ENCODE measurements at places on chromosomes 5 and 9. TPM values are rescaled to one million over a fixed set of nuclear protein-coding genes. Genes with fewer than 3 reads are reported as not detected.

DNA sequence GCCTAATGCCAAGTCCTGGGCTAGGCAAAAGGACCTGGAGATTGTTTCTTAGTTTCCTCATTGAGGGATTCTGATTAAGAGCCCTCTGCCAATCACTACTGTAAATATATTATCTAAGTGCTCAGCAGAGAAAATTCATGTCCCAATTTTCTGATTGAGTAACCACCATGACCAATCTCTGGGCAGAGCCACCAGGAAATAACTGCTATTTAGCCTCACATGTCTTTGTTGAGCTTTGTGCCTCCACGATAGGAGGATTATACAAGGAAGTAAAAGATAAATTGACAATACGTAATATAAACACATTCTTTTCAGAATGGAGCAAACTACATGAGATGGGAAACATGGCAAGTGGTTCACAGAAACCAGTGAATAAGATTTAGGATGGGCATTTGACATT, 396.1 kb upstream of the PAPPA start:
- no peak overlapping the region for H3K27ac ChIP-seq
- H3K36me3 ChIP-seq = no peaks in the 10 kb centered on the region
- no peak overlapping the region for H3K4me3 ChIP-seq
- DNase-seq = no peak

GRCh38 chr9:127776924-127777289, 1.6 kb downstream of the SH2D3C start:
- H3K27me3 ChIP-seq = no peaks in the 10 kb centered on the region
- peaks cover 11% of the 10 kb centered on the region for H3K4me1 ChIP-seq
- no peak overlapping the region for H3K4me3 ChIP-seq
- no peaks in the 10 kb centered on the region for H3K36me3 ChIP-seq
- peak overlapping the region; percentile 4 for H3K27ac ChIP-seq
- DNase-seq = no peak

The IRX4 gene
- total RNA-seq = not detected

The TICAM2 gene
- 0.68 TPM for total RNA-seq

- H3K4me3 ChIP-seq = no peak overlapping the region
- no peak overlapping the region for H3K27ac ChIP-seq
- no peaks in the 10 kb centered on the region for H3K36me3 ChIP-seq
Measured at GRCh38 chr5:171168171-171168570, 140.9 kb upstream of the TLX3 start.

- no peaks in the 10 kb centered on the region for H3K4me1 ChIP-seq
- H3K36me3 ChIP-seq = no peaks in the 10 kb centered on the region
- no peak overlapping the region for H3K27ac ChIP-seq
- no peak overlapping the region for H3K4me3 ChIP-seq
Measured at GRCh38 chr5:21574961-21575360, 1278.2 kb downstream of the CDH12 start.

- no peaks in the 10 kb centered on the region for H3K4me1 ChIP-seq
- no peak for DNase-seq
- H3K36me3 ChIP-seq = no peaks in the 10 kb centered on the region
- no peaks in the 10 kb centered on the region for H3K27me3 ChIP-seq
- no peak overlapping the region for H3K27ac ChIP-seq
Measured at GRCh38 chr5:145768863-145769262, 66.3 kb downstream of the PRELID2 start.

DNA sequence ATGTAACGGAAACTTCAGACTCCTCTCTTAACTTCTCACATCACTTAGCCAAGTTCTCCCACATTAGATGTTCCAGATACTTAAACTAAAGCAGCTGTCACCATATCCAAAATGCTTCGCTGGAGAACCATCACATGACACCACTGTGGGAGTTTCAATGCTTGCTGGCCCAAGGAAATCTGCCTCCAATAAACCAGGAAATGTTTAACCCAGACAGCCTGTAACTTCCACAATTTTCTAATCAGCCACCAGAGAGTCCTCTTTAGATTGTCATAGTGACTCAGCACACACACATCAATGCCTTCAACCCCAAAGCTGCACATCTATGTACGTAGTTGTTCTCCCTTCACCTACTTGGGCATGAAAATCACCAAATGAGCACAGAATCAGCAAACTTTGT, 118.7 kb downstream of the LPAR1 start:
- no peaks in the 10 kb centered on the region for H3K4me1 ChIP-seq
- H3K27ac ChIP-seq = peak overlapping the region; percentile 55
- no peaks in the 10 kb centered on the region for H3K27me3 ChIP-seq

The ANKRD20A1 gene
- 18.7 TPM for total RNA-seq

GRCh38 chr9:72954431-72955125, 1.7 kb upstream of the ALDH1A1 start:
- no peaks in the 10 kb centered on the region for H3K36me3 ChIP-seq
- peaks cover 11% of the 10 kb centered on the region for H3K4me1 ChIP-seq
- no peaks in the 10 kb centered on the region for H3K27me3 ChIP-seq
- H3K27ac ChIP-seq = peak overlapping the region; percentile 85

The PLPPR1 gene
- total RNA-seq = not detected

The CCDC180 gene
- total RNA-seq = 6.8 TPM

DNA sequence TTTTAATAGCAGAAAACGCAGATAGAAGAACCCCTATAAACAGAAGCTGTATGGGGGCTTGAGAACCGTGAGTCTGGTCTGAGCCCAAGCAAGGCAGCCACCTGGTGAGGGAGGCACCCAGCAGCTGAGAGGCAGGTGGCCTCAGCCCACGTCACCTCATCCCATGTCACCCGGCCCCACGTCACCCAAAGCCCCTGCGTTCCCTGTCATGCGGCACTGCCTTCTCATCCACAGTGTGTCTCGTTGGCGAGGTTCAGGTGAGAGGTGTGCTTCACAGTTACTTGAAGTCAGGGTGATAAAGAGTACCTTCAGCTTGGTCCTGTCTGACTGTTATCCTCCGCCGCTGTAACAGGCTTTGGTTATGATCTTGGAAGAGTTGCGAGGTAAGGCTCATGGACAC, 80.6 kb upstream of the IRX4 start:
- H3K4me1 ChIP-seq = no peaks in the 10 kb centered on the region
- no peak overlapping the region for H3K27ac ChIP-seq
- DNase-seq = no peak
- no peaks in the 10 kb centered on the region for H3K36me3 ChIP-seq

DNA sequence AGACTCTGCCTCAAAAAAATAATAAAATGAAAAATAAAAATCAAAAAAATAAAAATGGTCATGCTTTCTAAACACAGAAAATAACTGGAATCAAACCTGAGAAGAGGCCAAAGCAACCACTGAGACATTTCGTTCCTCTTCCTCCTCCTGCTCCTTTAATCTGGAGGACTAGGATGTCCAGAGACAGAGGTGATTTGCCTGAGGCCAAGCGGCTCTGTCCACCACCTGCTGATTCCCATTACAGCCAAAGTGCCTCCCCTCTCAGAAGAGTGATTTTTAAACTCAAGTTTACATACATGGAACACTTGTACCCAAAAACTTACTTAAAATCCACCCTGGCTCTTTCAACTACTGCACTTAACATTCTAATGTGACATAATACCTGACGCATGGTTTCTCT, 65.6 kb downstream of the TLE1 start:
- no peak for DNase-seq
- no peaks in the 10 kb centered on the region for H3K36me3 ChIP-seq
- no peaks in the 10 kb centered on the region for H3K4me1 ChIP-seq
- H3K4me3 ChIP-seq = no peak overlapping the region

DNA sequence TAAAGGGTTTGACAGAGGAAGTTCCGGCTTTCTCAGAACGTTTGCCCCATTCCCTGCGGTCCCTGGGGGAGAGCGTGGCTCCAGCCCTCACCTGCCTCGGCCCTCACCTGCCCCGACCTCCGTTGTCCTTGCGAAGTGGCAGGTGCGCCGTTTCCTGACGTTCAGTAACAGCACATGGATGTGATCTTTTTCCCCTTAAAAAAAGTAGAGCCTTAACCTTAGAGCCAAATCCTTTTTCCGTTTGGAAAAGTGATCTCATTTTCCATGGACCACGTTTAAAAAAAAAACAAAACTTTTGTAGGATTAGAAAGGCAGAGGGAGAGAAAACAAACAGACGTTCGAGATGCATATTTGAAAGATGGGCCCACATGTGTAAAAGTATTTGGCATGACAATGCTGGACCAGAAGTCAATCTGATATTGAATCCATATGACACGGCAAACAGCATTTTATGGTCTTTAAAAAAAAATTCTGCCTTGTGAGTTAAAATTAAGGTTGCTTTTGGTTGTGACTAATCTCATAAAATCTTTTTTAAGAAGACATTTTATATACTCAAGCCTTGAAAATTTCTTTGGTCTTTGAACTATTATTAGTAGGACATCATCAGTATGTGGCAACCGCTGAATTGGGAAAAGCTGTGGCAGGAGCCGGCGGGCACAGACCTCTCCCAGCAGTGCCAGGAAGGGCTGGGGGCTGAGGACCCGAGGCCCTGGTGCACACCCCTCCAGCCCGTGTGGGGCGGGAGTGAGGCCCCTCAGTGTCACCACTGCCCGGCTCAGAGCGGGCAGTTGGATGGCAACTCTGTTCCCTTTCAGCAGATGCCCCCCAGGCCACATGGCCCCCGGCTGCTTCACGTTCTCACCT, 42.5 kb upstream of the EXOC3 start:
- H3K4me1 ChIP-seq = peaks cover 10% of the 10 kb centered on the region
- no peaks in the 10 kb centered on the region for H3K36me3 ChIP-seq
- peaks cover 25% of the 10 kb centered on the region for H3K27me3 ChIP-seq
- H3K27ac ChIP-seq = peak overlapping the region; percentile 73

GRCh38 chr5:79562351-79563246, 48.7 kb upstream of the HOMER1 start:
- no peaks in the 10 kb centered on the region for H3K36me3 ChIP-seq
- no peak for DNase-seq
- H3K4me1 ChIP-seq = no peaks in the 10 kb centered on the region
- H3K27me3 ChIP-seq = no peaks in the 10 kb centered on the region
- no peak overlapping the region for H3K4me3 ChIP-seq

The PCDHB16 gene
- total RNA-seq = 1.6 TPM

The PCDHGA10 gene
- total RNA-seq = 6.3 TPM

DNA sequence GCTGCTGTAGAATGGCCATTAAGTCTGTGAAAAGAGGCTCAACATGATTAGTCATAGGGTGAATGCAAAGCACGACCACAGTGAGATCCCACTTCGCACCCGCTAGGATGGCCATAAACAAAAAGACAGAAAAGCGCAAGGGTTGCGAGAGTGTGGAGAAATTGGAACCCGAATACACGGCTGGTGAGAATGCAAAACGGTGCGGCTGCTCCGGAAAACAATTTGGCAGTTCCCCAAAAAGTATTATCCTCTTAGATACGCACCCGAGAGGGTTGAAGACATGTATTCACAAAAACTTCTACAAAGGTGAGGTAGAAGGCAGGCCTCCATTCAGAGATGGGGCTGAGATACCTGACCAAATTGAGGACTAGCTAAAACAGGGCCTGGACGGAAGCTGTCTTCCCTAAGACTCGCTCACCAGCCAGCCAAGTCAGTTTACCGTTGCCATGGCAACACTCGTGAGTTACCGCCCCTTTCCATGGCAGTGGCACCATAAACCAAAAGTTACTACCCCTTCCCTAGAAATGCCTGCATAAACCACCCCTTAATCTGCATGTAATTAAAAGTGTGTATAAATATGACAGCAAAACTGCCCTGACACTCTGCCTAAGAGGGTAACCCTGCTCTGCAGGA, 726 bp upstream of the PSMB7 start:
- peaks cover 27% of the 10 kb centered on the region for H3K36me3 ChIP-seq
- H3K27me3 ChIP-seq = no peaks in the 10 kb centered on the region
- H3K4me1 ChIP-seq = peaks cover 12% of the 10 kb centered on the region
- no peak overlapping the region for H3K27ac ChIP-seq
- no peak overlapping the region for H3K4me3 ChIP-seq

The SIGMAR1 gene
- 102 TPM for total RNA-seq

DNA sequence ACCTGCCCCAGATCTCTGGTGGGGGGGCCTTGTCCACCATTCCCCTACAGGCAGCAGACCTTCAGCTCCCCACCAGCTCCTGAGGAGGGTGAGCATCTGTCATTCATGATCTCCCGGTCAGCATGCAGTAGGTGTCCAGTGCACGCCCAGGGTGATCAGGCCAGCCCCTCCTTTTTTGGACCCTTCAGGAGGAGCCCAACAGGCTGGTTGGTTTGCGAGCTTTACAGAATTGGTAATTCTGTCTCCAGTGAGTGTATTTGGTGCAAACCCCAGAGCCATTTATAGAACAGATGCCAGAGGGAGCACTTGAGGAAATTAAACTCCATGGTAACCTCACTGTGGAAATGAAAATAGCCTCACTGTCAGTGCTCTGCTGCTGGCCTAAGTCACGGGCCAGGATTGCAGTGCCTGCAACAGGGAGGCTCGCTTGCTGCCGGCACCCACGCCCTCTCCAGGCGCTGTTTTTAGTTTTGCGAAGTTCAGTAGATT, 23.4 kb downstream of the WNK2 start:
- no peaks in the 10 kb centered on the region for H3K27me3 ChIP-seq
- no peaks in the 10 kb centered on the region for H3K36me3 ChIP-seq
- peaks cover 52% of the 10 kb centered on the region for H3K4me1 ChIP-seq
- no peak for DNase-seq

DNA sequence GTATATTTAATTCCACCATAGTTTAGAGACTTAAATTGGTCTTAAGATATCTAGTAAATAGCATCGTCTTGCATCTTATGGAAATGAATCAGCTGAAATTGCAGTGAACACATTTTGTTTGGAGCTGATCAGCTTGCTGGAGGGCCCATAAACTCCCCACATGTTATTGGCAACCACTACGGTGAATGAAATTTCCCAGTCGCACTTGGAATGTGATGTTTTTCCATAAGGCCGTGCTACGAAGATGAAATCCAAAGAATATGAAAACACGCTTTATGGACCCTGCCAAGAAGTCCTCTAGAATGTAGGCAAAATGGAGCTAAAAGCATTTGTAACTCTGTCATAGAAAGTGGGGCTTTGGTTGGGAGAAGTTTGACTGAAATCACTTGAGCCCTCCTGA, 572.1 kb downstream of the ACTL7B start:
- no peak overlapping the region for H3K27ac ChIP-seq
- H3K4me3 ChIP-seq = no peak overlapping the region
- no peaks in the 10 kb centered on the region for H3K27me3 ChIP-seq
- DNase-seq = no peak
- no peaks in the 10 kb centered on the region for H3K36me3 ChIP-seq

DNA sequence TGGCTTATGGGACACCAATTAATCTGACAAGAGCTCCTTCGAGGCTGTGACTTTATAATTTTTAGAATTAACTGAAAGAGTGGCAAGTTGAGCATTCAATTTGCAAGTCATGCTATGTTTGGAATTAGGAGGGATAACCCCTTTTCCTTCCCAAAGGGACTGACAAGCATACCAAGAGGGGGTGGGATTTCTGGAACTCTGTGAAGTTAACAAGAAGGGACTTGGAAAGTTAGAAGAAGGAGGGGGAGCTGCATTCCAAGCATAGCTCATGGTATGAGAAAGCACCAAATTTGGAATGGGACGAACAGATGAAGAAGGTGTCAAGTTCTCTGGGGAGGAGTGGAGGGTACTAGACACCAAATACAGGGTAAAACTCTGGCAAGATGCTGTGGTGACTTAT, 8.9 kb upstream of the PALM2AKAP2 start:
- no peaks in the 10 kb centered on the region for H3K36me3 ChIP-seq
- no peak for DNase-seq
- H3K27me3 ChIP-seq = no peaks in the 10 kb centered on the region
- peaks cover 7% of the 10 kb centered on the region for H3K4me1 ChIP-seq
- H3K4me3 ChIP-seq = no peak overlapping the region
- H3K27ac ChIP-seq = no peak overlapping the region

- H3K27ac ChIP-seq = no peak overlapping the region
- peaks cover 28% of the 10 kb centered on the region for H3K4me1 ChIP-seq
- DNase-seq = no peak
- H3K4me3 ChIP-seq = no peak overlapping the region
- H3K36me3 ChIP-seq = no peaks in the 10 kb centered on the region
- H3K27me3 ChIP-seq = no peaks in the 10 kb centered on the region
Measured at GRCh38 chr5:138762110-138762509, 8.9 kb downstream of the CTNNA1 start.
